ENCODE measurements at places on chromosomes 4 and X.

DNA sequence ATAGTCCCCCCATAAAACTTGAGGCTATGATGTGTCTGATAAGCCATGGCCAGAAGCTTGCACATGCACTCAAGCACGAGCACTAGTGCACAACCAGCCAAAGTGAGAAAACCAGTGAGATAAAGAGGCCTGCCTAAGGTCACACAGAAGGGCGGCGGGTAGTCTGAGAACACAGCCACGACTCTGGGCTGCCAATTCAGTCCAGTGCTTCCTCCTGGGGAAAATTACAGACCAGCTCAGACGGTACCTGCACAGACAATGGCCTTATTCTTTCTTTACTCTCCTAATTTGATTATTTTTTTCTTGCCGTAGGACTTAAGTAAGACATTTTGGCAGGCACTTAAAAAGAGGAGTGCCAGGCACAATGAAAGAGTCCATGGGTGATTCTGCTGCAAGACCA lies 533.2 kb upstream of the FAT1 start:
- DNase-seq = no peak

DNA sequence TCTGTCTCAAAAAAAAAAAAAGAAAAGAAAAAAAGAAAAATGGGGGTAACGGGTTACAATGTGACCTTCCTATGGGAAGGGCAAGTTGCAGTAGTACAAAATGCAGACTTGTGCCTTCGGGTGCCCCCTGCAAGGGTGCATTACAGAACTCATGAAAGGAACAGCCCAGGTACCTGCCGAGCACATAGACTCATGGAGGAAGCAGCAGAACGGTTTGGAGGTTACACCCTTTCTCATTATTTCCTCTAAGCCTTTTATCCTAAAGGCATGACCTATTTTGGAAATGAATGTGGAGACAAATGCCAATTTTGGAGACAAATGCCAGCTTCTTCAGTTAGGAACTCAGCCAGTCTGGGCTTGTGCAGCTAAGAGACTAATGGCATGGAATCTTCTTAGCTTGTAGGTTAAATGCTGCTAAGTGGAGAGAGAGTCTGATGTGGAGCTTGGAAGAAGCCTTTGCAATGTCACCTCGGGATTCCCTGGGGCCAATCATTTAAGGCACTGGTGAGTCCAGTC lies 44.1 kb upstream of the PRKX start:
- DNase-seq = no peak

GRCh38 chr4:159019356-159019755 lies 83.5 kb upstream of the RAPGEF2 start:
- no peak for DNase-seq

GRCh38 chr4:183797445-183798300 lies 107.4 kb upstream of the STOX2 start:
- DNase-seq = no peak

GRCh38 chr4:137421796-137422195 lies 110.5 kb downstream of the PCDH18 start:
- no peak for DNase-seq

DNA sequence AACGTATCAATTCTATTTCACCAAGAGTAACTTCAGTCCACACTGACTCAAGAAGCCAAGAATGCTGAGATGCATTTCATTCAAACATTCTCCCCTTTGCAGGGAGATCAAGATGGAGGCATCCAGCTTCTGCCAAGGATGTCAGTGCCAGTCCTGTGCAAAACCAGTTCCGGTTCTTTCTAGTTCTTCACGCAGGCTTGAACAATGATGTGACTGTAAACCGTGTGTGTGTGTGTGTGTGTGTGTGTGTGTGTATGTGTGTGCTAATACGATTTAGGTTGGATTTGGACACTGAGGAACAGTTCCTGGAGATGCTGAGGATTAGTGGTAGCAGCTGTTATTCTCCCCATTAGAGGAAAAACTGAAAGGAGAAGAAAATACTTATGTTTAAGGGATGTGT lies at the start of gene REELD1:
Gene REELD1, plus strand, starts transcription at position 301 of the 400 bp plus-strand sequence. CDS start 2,415 bp downstream, outside the sequence.
- no peak for DNase-seq

DNA sequence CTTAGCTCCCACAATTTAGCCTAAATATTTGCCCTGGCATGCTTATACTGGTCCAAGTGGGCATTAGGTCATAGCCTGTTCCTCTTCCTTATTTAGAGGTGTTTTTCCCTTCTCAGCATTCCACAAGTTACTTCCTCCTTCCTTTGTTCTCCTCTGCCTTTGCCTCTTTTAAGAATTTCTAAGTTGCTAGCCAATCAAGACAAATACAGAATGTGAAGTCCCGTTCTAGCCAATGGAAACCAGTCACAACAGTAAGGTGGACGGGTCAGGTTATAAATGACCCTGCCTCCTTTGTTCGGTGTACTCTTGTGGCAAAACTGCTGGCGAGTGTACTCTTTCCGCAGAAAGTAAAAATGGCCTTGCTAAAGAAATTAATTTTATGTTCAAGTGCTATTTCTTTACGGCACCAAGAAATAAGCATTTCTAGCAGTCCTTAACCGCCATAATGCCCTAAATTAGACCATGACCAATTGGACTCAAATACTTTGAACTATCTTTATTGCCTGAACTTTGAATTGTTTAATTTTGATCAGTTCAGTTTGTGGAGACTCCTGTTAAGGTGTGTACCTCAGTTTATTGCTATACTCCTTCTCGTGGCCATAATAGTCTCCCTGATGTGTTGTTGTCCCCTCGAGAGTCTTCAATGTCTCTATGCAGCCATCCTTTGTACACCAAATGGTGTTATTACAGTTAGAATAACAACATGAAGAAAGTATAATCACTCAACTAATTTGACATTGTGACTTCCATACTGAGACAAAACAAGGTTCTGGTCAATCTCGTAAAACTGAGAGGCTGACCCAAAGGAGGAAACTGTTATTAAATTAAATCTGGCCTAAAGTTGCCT lies 1.6 kb upstream of the HADH start:
- no peak for DNase-seq

GRCh38 chr4:88106205-88106604 lies 52.2 kb downstream of the ABCG2 start:
- no peak for DNase-seq

DNA sequence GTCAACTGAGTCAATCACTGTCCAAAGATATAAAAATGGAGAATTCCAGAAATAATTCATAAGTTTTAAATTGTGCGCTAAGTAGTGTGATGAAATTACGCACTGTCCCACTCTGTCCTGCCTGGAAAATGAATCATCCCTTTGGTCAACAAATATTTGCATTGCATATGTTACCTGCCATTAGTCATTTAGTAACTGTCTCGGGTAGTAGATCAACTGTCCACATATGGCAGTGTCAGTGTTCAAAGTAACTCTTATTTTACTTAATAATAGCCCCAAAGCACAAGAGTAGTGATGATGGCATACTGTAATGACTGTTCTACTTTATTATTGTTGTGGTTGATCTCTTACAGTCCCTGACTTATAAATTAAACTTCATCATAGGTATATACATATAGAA lies 3.4 kb downstream of the YTHDC1 start:
- no peak for DNase-seq

DNA sequence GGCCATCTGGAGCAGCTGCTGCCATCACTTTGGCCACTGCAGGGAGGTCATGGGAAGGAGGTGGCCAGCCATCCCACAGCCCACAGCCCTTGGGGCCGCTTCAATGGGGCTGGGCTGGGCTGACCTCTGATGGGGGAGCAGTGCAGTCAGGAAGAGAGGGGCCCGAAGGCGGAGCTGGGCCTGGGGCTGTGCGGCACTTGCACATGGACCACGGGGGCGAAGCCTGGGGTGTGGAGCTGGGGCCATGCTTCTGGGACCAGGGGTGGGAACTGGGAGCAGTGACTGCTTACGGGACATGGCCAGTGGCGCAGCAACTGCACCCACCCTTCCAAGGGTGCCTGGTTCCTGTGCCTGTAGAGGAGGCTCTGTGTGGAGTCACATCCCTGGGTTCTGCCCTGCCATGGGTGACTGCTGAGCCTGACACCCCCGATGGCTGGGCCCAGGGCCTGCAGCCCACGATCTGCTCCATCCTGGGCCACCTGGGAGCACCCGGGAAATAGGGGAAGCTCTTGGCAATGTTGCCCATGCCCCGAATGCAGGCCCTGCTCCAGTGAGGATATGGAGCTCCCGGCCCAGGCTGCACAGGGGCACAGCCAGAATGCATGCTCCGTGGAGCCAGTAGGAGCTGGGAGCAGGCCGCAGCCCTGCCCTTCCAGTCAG lies 22.4 kb upstream of the SULT1B1 start:
- no peak for DNase-seq

GRCh38 chr4:114400531-114400930 lies 198.1 kb upstream of the UGT8 start:
- DNase-seq = no peak

Data from stimulated activated effector memory CD8-positive, alpha-beta T cell treated with anti-CD3 and anti-CD28 coated beads, Interleukin-12 subunit alpha, Interleukin-12 subunit beta, amount 100 ng/mL, for 72 hours (primary cell).